Stimulated activated naive CD4-positive, alpha-beta T cell (primary cell): ENCODE measurements at places on chromosomes 4 and X.

GRCh38 chrX:10083809-10084208 is 73.0 kb upstream of the CLCN4 start:
- no peak for DNase-seq

GRCh38 chrX:154908821-154909220 is 22.7 kb downstream of the F8A1 start:
- DNase-seq = no peak

GRCh38 chrX:14291666-14292500 is 237.5 kb upstream of the GLRA2 start:
- no peak for DNase-seq

DNA sequence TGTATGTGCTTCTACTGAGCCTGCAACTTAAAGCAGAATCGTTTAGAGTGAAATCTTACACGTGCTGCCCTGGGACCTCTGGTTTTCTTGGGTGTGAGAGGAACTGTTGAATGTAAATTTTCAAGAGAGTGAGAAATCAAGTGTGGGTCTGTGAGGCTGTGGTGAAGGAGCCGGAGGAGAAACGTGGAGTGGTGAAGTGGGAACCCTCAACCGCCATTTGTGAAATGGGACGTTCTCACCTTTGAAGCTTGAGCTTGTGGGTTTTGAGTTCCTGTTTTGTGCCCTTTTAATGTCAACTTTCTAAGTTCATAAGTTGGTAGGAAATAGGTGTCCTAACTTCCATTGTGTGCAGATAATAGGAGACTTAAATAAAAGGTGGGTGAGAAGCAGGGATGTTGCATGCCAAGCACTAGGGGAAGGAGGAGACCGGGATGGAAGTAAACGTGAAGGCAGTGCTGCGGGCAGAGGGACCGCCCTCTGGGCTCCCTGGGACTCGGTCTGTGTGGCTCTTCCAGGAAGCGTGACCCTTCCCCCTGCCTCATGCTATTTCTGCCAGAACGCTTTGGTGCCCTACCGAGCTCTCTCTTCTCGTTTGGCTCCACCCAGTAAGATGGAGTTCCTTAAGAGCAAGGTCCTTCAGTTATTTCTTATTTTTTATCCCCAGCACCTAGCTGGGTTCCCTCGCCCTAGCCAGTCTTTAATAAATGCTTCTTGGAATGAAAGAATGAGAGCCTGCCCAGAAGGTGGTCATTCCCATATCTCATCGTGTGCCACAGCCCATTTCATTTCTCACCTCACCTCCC is 56.0 kb downstream of the TMEM131L start:
- peak; percentile 32 for DNase-seq

- no peak for DNase-seq
Observed at GRCh38 chrX:50812995-50813842, 775 bp downstream of the SHROOM4 start.
